HCT116 (cell line): ENCODE measurements at places on chromosomes 1 and 21.

- DNase-seq = no peak
- no peaks in the 10 kb centered on the region for H3K36me3 ChIP-seq
- peaks cover 7% of the 10 kb centered on the region; the same call in 1 of the 2 replicates for H3K27me3 ChIP-seq
- no peak overlapping the region for H3K4me3 ChIP-seq
- H3K27ac ChIP-seq = no peak overlapping the region
- peaks cover 19% of the 10 kb centered on the region for H3K4me1 ChIP-seq
These were observed 83.1 kb upstream of the KLHDC7A start for GRCh38 chr1:18397641-18398040.

DNA sequence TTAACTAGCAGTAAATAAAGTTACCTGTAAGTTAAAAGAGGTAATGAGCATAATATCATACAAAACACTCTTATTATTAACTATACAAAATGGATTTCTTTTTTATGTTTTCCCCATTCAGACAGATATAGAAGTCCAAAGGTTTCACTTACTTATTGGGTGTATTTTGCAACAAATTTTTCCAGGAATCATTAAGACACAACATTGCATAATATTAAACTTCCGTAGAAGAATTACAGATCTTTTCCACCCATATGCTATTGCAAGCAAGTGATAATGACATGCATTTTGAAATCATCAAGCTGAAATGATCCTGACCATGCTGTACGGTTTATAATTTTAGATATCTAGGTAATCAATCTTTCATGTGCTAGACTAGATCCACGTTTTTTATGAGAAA lies 957.0 kb downstream of the NCAM2 start:
- no peak overlapping the region for H3K27ac ChIP-seq
- no peaks in the 10 kb centered on the region for H3K36me3 ChIP-seq
- no peaks in the 10 kb centered on the region for H3K4me1 ChIP-seq

DNA sequence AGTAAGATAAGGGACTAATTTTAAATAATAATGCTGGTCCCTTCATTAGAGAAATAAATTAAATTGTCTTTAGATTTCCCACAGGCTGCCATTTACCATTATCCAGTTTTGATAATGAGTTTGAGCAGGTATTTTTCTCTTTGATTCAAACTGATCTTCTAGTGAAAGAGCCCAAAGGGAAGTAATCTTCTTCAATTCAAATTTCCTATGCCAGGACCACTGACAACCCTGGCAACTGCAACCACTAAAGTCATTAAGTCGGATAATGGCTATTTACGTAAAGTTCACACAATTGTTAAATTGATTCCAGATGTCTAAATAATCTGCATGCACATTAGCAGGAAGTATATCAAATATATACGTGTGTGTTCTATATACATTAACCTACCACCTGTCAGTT lies 399.3 kb downstream of the PTPRC start:
- H3K27ac ChIP-seq = no peak overlapping the region
- H3K4me1 ChIP-seq = no peaks in the 10 kb centered on the region
- DNase-seq = no peak
- no peaks in the 10 kb centered on the region for H3K36me3 ChIP-seq

DNA sequence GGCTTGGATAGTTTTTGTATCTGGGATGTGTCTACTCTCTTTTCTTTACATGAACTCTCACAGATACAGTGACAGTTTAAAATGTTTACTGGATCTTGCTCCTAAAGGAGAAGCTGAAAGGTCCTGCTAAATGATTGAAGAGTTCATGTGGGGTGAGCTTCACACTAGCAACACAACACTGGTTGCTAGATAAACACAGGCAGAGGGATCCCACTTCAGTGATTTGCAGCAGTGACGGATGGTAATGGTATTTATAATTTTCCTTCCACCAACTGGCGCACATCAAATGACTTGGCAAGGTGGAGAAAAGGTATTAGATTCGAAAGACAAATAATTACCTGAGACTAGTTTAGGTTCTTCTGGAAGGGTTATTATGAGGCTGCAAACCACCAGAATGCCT lies 270.2 kb downstream of the TBX15 start:
- no peak overlapping the region for H3K4me3 ChIP-seq
- no peaks in the 10 kb centered on the region for H3K4me1 ChIP-seq
- H3K36me3 ChIP-seq = no peaks in the 10 kb centered on the region
- DNase-seq = no peak
- H3K27ac ChIP-seq = no peak overlapping the region
- no peaks in the 10 kb centered on the region for H3K27me3 ChIP-seq

DNA sequence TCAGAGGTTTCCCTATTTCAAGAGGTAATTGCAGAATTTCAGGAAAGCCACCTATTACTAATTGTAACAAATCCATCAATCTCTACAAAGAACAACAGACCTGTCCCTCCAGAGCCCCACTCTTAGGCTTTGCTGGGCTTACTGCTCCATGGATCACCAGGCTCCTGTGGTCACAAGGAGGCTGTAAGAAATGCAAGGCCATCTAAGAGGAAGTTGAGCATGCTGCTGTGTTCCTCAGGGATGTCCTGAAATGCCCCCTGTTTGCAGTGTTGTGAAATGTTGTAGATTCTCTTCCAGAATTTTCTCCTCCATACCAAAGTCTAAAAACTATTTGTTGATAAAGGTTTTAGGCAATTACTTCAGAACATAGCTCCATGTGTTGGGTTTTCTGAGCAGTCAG lies 24.4 kb upstream of the DUSP23 start:
- H3K4me1 ChIP-seq = no peaks in the 10 kb centered on the region
- H3K36me3 ChIP-seq = no peaks in the 10 kb centered on the region
- H3K27ac ChIP-seq = no peak overlapping the region
- DNase-seq = no peak

DNA sequence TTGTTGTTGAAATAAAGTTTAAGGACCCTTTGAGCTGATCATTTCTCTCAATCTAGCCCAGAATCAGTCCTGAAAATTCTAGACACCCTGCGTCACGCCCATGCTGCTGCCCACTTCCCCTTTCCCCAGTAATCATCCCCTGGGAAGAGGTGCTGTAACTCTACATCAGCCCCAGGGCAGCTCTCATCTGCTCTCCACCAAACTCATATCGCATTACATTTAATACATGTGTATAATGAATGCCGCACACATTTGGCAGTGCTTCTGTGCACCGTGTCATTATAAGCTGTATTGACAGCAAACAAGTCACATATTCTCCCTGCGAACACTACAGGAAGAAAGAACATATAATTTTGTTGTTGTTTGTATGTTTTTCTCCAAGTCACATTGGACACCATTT lies 539.7 kb upstream of the DAB1 start:
- H3K4me1 ChIP-seq = no peaks in the 10 kb centered on the region
- H3K27ac ChIP-seq = no peak overlapping the region
- H3K27me3 ChIP-seq = no peaks in the 10 kb centered on the region
- H3K4me3 ChIP-seq = no peak overlapping the region
- no peak for DNase-seq

- H3K4me1 ChIP-seq = peaks cover 16% of the 10 kb centered on the region
- no peak overlapping the region for H3K4me3 ChIP-seq
- no peak for DNase-seq
- H3K27me3 ChIP-seq = no peaks in the 10 kb centered on the region
These were observed 67.5 kb upstream of the PRDX6 start for GRCh38 chr1:173409613-173410012.
